NCI-H446 (cell line): ENCODE measurements at places on chromosomes 11 and 22.

DNA sequence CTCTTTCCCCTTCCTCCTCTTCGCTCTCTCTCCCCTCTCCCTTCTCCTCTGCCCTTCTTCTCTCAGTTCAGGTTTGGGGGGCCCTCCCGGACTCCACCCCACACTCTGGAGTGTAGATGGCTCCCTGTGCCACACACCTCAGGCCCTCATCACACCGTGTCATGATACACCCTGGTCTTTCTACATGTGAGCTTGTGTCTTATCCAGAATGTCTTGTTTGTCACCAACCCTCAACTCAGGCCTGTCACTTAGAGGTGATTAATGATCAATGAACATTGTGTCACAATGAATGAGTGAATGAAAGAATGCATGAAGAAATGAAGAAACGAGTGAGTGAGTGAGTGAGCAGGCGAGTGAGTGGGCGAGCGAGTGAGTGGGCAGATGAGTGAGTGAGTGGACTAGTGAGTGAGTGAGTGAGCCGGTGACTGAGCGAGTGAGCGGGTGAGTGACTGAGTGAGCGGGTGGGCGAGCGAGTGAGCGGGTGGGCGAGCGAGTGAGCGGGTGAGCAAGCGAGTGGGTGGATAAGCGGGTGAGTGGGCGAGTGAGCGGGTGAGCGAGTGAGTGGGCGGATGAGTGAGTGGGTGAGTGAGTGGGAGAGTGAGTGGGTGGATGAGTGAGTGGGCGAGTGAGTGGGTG is 33.8 kb downstream of the CAPN1 start:
- no peak for DNase-seq

DNA sequence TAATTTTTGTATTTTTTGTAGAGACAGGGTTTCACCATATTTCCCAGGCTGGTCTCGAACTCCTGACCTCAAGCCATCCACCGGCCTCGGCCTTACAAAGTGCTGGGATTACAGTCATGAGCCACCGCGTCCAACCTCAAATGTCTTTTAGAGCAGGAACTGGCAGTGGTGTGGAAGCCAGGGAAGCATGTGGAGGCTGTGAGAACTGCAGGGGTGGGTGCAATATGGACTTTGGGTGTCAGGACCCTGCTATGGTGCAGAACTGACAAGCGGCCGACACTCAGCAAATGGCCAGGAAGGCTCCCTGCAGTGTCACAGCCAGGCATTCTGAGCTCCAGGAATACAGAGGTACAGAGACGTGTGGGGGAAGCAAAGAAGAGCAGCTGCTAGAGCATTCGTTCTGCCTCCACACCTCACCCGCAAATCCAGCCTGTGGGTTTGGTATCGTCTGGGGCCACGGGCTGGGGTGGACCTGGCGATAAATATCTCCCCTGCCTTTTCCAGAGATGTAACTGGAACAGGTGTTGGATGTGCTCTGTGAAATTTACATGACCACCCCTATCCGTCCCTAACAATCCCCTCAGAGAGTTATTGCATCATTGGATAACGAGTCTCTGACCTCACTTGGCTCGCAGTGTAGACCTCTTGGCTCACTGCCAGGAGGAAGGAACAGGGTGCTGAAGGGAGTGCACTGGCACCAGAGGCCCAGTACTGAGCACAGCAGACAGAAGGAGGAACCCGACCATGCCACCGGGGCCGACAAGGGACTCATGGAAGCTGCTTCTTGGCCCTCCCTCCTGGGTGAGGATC is 624.7 kb upstream of the B3GAT1 start:
- no peak for DNase-seq

DNA sequence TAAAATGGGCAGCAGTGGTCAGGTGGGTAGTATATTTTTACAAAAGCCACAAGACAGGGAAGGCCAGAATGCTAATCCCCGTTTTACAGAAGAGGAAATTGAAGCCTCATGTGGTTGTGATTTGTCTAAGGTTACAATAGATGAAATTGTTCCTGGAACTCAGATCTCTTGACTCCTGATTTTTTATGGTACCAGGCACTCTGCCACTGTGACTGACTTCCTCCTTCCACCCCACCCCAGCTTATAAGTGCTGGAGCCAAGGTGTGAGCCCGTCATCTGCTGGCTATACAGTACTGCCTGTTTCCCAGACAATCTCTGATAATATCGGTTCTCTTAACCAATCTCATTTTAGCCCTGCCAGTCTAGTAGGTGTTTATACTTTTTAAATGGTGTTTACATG is 1.9 kb downstream of the SLC5A1 start:
- DNase-seq, result no peak

- DNase-seq, result peak; percentile 84
These were observed at the start of gene CCDC89 for GRCh38 chr11:85685820-85686459. CCDC89 (minus strand) TSS chr11:85686195; CDS start chr11:85686130, 65 bp downstream.

DNA sequence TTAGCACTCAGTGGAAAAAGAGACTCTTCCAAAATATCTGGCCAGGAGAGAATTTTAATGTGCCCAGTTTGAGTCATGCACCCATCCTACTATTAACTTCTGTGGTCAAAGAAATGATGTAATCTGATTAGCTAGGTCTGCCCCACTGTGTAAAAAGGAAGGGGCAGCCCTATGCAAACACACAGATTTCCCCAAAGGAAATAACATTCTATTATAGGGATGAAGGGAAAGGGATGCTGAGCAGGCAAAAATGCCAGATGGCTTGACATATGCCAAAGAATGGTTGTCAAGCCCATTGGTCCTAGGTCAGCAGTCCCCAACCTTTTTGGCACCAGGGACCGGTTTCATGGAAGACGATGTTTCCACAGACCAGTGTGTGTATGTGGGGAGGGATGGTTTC is 43.3 kb upstream of the PAK1 start:
- no peak for DNase-seq

GRCh38 chr22:29992341-29993275 is 87.7 kb upstream of the HORMAD2 start:
- no peak for DNase-seq

DNA sequence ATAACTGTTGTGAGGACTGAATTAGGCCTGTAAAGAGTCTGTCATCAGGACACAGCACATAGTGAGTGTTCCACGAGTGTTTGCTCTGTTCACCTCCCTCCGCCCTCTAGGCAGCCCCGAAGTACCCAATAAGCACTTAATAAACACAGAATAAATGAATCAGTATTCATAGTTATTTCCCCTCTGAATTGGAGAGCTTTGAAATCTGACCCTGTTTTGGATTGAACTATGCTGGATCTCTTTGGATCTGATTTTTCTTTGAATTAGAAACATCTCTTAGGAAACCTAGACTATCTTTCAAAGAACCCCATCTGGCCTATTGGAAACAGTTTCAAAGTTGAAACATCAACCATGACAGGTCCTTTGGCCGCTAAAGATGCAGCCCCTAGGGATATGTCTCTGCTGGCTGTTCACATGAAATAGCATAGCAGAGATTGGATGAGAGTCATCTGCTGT is 615.5 kb downstream of the NTM start:
- DNase-seq, result no peak

DNA sequence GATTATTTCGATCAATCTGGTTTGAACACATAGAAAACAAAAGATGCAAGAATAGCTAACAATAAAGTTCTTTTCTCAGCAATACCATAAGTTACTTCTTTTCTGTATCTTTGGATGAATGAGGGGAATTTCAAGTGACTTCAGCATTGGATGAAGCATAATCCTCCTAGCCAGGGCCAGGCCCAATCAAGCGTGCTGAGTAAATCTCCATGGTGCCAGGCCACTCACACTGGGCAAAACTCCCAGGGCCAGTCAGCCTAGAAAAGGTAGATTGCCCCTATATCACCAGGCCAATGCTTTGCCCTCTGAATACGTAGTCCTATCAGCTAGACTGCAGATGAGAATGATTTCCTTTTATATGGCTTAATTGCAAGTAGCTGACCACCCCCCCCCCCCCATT is 6.0 kb downstream of the CNTF start:
- no peak for DNase-seq

DNA sequence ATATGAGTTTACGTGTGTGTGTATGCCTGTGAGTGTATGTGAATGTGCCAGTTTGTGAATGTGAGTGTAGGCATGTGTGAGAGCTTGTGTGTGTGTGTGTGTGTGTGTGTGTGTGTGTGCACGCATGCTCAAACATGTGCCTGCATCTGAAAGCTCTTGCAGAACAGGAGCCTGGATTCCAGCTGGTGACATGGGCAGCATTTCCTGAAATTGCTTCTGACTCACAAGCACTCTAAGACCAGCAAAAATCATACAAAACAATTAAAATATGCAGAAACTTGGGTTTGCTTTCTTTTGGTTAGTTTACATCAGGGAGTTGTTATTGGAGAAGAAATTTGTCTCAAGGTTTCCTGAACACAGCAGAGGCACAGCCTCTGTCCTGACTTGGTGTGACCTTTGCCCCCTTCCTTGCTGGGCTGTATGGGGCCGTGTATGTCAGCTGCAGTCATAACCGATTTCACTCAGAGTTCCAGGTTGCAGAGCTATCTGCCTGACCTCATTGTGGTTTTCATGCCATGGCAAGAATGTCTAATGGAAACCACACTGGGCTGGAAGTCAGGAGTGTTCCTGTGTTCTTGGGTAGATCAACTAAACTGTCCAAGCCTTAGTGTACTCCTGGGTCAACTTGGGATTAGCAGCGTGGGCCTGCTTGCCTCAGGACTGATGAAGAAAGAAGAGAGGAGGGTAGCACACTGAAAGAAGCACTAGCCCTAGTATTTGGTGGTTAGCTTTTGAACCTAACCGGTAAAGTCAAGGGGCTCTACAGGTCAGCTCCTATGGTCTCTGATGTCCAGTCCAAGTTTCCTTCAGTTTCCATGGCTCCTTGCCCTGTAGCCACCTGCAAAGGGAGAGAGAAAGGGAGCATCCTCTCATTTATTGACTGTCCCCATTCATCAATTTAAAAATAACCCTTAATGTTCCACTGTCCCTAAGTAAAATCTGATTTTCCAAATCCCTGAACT is 143.7 kb downstream of the SNX19 start:
- no peak for DNase-seq

DNA sequence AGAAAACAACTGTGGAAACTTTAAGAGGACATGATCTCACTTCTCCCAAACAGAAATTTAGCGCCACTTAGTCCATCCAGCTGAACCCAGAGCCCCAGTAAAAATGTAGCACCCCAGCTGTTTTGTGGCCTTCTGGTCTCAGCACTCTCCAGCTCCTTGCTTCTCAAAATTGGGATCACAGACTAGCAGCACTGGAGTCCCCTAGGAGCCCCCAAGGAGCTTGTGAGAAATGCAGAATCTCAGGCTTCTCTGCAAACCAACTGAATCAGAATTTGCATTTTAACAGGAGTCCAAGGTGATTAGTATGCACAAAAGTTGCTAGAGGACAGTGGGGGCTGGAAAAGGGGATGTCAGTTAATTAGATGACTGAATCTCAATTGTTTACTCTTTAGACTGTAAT is 89.8 kb upstream of the FIBIN start:
- no peak for DNase-seq

GRCh38 chr11:79616392-79616851 is 175.6 kb upstream of the TENM4 start:
- no peak for DNase-seq

GRCh38 chr11:33861386-33861785 is 30.5 kb downstream of the LMO2 start:
- no peak for DNase-seq

GRCh38 chr22:45105281-45105702 is 58.4 kb upstream of the NUP50 start:
- DNase-seq, result no peak

DNA sequence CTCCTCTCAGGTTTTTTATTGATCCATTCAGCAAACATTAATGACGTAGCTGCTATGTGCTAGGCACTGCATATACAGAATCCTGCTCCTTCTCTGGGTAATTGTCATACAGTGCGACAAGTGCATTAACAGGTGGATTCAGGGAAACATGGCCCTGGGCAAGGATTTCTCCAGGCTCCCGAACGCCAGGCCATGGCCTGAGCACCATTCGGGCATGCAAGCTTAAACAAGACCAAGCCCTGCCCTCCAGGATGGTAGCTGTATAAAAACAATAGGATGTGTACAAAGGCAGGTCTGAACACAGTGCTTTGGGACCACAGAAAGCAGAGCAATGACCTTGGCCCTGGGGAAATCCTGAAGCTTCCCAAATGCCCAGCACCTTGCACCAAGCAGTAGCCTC is 9.1 kb upstream of the SYT7 start:
- no peak for DNase-seq

GRCh38 chr11:69644071-69644961 is 3.4 kb downstream of the CCND1 start:
- no peak for DNase-seq

DNA sequence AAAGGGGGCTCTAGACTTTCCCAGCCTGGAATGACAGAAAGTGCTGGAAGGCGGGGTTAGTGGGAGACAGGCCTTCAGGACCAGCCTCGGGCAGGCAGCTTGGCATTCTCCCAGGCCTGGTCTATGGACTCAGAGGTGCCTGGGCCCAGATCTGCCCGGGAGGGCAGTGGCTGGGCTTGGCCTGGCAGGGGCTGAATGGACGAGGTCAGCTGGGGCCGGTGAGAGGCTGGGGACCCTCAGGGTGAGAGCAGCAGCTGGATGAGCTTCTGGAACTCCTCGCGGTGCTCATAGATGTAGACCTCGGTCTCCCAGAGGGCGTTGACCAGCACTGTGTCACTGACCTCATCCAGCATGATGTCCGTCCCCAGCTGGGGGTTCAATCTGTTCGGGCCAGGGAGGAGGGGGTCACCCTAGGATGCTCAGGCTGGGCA is 1.5 kb upstream of the BAIAP2L2 start:
- DNase-seq, result no peak

- DNase-seq, result no peak
These were observed 669 bp downstream of the RPL27A start for GRCh38 chr11:8683115-8683807.

DNA sequence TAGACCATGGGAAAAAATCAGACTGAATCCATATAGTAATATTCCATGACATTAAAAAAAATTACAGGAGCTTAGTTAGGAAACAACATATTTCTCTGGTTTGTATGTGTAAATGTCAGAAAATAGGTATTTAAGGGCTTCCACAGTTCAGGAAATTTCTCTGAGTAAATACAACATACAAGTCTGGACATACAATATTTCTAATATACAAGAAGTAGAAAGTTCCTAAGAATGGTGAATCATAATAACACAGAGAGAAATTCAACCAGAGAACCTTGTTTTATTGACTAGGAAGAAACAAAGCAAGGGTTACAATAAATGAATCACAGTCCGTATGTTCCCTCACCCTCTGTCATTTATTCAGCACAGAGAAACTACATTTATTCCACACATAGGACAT is 532.7 kb upstream of the FAT3 start:
- no peak for DNase-seq

GRCh38 chr11:95567685-95568084 is 221.9 kb downstream of the FAM76B start:
- DNase-seq, result no peak

DNA sequence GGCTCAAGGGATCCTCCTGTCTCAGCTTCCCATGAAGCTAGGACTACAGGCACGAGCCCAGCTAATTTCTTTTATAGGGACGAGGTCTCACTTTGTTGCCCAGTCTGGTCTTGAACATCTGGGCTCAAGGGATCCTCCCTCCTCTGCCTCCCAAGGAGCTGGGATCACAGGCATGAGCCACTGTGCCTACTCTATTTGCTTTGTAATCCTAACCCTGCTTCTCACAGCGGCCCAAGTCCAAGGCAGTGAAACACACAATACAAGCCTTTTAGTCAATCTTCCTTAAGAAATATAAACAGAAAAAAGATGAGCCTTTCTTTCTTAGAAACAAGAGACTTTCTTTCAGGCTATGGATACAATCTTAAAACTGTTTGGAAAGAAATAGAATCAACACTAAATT is 115.2 kb upstream of the SORL1-AS1 start:
- no peak for DNase-seq

- DNase-seq, result peak; percentile 83
These were observed 1.4 kb downstream of the TSPAN4 start for GRCh38 chr11:843818-844692.
